H7 (cell line): ENCODE measurements at places on chromosomes 2 and 18.

GRCh38 chr2:240644171-240644651 is 18.9 kb downstream of the GPR35 start:
- peak; percentile 60 for DNase-seq

DNA sequence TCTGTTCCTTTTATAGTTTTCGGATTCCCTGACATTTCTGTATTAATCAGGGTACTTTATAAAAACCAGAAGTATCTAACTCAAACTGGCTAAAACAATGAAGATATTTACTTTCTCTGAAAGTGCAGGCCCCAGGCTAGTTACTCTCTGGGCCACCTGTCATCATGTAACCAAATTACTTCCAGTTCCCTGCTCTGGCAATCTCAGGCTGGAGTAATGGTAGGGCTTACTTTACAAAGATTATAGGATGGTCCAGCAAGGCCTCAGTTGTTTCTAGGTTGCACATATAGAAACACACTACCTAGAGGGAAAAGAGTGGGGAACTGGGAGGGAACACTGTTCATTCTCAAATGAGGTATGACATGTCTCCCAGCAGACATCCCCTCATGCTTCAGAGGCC is 74.8 kb downstream of the CHST9 start:
- no peak for DNase-seq

GRCh38 chr18:39455285-39455684 is 1889.7 kb upstream of the CELF4 start:
- DNase-seq: no peak

GRCh38 chr2:221876016-221876415 is 303.9 kb upstream of the EPHA4 start:
- DNase-seq: no peak

DNA sequence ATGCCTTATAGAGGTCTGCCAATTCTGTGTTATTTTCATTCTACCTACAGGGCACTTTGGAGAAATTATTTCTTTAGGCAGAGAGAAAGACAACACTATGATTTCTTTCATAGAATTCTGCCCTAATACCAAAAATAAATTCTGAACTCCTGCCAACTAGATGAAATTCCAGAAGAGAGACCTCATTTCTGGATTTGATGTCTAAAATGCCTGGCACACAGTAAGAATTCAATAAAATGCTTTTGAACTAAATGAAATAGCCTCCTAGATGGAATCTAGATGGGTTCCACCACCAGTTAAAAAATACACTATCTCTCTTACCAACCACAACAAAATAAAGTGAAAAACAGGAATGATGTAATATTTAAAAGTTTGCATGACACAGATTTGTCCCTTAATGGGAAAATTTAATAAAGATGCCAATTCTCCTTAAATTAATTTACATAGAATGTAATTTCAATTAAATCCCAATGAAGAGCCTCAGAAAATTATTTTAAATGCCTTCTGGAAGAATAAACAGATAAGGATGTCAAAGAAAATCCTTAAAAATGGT is 75.0 kb downstream of the OSBPL1A start:
- DNase-seq: no peak

DNA sequence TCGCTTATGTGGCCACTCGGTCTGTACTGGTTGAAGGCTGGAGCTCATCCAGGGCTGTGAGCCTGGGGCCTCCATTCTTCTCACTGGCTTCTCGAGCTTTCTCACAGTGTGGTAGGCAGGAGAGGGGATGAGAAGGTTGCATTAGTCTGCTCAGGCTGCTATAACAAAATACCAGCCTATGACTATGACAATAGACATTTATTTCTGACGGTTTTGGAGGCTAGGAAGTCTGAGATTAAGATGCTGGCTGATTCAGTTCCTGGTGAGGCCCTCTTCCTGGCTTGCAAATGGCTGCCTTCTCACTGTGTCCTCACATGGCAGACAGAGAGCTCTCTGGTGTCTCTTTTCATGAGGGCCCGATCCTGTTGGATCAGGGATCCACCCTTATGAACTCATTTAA is 6.2 kb upstream of the STK25 start:
- no peak for DNase-seq

- peak; percentile 30 for DNase-seq
Measured at GRCh38 chr2:182666674-182667314, 49.3 kb upstream of the DNAJC10 start.

DNA sequence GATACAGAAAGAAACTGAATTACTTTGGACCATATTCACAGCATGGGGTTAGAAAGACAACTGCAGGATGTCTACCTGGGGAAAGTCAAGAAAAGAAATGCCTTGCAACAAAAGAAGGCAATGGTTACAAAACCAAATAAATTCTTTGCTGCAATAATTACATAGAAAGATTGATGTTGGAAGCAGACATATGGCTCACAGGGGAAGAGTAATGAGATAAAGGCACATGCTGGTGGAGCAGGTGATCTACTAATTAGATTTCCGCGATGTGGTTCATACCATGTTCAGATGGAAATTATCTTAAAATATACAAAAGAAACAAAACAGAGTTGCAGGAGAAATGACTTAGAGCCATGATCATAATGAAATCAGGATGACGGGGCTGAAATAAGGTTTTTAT is 718.8 kb upstream of the PKDCC start:
- DNase-seq: no peak

DNA sequence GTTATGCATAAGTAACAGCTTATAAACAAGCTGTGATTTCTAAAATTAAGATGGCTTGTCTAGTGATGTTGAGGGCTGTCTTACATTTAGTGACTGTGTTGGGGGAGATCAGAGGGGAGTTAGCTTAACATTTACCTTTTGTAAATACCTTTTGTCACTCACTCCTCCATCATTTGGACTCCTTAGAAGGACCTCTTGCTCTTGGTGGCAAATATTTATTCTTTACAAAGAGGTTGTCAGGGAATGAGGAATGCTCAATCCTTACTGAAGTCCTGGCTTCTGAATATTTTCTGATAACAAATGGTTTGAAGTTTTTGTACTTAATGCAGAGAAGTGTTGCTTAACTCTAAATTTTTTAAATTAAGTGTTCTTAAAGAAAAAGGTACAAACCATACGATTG is 438.8 kb upstream of the FAM98A start:
- no peak for DNase-seq

GRCh38 chr2:85302121-85302520 is 25.7 kb downstream of the TGOLN2 start:
- no peak for DNase-seq

GRCh38 chr2:166643980-166644379 is 149.9 kb upstream of the SCN7A start:
- no peak for DNase-seq

DNA sequence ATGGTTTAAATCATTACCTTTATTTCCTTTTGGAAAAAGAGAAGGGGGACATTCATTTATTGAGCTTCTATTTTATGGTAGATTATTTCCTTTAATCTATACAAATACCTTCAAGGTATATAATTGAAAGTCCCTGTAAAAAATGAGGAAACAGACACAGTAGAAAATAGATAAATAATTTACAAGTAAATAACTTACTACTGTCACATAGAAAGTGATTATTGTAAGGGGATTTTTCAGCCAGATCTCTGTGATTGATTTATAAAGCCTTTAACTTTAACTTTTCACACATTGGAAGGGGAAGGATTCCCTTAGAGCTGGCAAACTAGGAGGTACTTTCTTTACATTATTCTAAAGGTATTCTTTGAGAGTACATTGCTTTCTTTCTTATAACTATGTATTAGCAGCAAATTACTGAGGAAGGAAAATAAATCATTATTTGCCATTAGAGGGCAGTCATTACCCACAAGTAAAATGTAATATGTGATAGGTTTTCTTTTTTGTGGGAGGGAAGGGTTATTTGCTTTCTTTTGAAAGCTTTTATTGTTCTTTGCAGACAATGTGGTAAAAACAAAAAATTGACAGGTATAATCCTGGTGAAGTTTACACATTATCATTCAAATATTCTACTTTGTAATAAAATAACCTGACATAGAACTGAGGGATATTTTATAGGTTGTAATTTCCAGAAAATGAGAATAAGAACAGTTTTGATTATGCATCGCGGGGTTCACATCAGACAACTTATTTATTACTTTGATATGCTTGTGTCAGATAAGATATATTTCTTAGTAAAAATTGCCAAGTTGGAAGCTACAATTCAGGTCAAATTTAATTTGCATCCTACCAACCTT is 24.8 kb upstream of the RPE start:
- DNase-seq: peak; percentile 11

DNA sequence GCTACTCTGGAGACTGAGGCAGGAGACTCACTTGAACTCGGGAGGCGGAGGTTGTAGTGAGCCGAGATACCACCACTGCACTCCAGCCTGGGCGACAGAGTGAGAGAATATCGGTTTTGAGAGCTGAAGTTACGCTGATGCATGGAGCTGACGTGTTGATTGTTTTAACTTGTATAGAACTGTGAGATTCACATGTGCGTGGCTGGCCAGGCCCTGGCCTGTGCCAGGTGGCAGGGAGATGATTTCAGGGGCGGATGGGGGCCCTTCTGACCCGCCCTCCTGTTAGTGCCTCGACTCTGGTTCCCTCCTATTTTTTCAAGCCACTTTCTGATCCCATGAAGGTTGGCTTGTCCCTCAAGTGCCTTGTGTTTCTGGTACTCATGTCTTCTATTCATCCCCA is 25.7 kb downstream of the GATA6 start:
- DNase-seq: no peak

- DNase-seq: no peak
Measured at GRCh38 chr2:217906798-217907197, 96.0 kb downstream of the TNS1 start.

GRCh38 chr2:17166506-17166905 is 351.7 kb downstream of the RAD51AP2 start:
- no peak for DNase-seq

- DNase-seq: peak; percentile 67
Measured at GRCh38 chr2:119432851-119433522, 1.3 kb downstream of the TMEM37 start.

DNA sequence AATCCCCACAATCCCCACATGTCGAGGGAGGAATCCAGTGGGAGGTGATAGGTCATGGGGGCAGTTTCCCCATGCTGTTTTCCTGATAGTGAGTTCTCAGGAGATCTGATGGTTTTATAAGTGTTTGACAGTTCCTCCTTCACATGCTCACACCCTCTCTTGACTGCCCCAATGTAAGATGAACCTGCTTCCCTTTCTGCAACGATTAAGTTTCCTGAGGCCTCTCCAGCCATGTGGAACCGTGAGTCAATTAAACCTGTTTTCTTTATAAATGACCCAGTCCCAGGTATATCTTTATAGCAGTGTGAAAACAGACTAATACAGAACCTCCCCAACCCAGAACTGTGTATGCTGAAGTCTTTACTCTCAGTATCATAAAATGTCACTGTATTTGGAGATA is 289.5 kb upstream of the MMADHC start:
- DNase-seq: no peak

DNA sequence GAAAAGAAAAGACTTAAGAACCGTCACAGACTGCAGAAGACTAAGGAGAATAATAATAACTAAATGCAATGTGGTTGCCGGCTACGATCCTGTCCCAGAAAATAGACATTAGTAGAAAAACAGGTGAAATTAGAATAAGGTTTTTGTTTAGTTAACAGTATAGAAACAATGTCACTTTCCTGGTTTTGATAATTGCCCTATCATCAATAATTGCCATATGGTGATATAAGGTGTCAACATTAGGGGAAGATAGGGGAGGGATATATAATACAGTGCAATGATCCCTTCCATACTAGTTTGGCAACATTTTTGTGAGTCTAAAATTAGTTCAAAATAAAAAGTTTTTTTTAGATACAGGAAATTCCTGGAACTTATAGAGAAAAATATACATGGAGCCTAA is 144.8 kb downstream of the SATB2 start:
- no peak for DNase-seq
